ENCODE measurements at places on chromosomes 6 and 20. TPM values are rescaled to one million over a fixed set of nuclear protein-coding genes. Genes with fewer than 3 reads are reported as not detected.

DNA sequence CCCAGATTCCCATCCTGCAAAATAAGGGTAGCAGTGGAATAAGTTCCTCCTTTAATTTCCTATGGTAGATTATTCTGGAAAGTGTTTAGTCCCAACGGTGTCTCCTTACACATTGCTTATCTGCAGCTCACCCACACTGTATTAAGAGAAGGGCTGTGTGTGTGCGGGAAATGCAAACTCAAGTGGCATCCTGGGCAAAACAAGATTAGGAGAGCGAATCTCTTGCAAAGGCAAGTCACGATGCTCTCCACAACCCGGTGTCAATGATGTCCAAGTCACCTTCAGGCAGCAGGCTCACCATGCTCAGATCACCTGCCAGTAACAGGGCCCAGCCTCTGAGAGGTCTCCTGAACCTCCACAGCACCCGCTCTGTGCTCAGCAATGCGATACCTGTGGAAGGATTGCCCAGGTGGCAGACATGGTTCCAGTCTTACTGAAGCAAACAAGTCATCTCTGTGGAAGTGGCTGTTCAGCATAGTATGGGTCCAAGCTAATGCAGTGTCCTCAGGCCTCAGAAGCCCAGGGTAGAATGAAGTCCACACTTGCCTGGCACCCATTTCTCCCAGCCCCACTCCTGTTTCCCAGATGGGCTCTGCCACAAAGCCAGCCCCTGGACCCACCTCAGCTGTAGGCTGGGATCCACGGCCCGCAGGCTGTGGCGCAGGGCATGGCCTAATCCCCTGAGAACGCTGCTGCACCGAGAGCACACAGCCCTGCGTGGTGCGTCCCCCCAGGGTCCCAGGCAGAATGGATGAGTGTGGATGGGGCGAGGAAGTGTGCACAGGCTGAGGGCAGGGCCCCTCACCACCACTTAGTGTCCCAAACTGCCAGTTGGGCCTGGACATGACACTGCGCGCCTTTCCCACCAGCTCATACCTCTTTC is 101.2 kb downstream of the PXDC1 start:
- no peak for DNase-seq
- H3K27ac ChIP-seq = no peak overlapping the region
- no peak overlapping the region for H3K4me3 ChIP-seq
- peaks cover 2% of the 10 kb centered on the region for H3K27me3 ChIP-seq
- H3K4me1 ChIP-seq = no peaks in the 10 kb centered on the region

GRCh38 chr6:61586934-61587537 is 699.0 kb downstream of the KHDRBS2 start:
- no peaks in the 10 kb centered on the region for H3K27me3 ChIP-seq
- H3K4me1 ChIP-seq = no peaks in the 10 kb centered on the region
- no peak for DNase-seq
- H3K4me3 ChIP-seq = no peak overlapping the region

DNA sequence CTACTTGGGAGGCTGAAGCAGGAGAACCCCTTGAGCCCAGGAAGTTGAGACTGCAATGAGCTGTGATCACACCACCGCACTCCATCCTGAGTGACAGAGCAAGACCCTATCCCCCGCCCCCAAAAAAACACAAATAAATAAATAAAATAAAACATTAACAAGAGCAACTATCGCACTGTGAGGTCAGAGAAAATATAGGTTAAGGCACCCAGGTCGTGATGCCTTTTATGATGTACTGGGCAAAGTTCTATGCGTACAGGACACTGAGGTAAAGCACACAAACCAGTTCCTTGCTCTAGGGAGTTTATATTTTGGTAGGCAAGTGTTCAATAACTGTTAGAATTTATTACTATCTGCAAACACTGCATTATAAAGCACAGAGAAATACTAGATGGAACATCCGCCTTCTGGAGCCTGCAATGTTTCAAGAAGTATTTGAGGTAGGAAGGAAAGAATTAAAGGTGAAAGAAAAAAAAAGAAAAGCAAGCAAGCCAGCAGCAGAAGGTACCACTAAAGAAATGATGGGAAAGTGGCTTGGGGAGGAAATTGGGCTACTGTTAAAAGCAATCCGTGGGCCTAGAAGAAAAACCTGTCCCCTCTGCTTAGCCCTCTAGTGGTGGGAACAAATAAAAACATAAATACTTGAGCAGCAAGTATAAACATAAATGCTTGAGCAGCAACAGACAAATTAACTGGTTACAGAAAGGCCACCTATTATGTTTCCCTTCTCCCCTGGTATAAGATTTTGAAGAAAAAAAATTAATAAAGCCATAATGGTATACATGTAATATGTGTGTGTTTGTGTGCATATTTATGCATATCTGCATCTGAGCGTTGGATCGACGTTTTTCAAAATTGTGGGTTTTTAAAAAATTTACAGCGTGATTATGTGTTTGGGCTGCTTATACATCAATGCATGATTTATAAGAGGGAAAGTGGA is 128.0 kb downstream of the PHACTR1 start:
- H3K36me3 ChIP-seq = no peaks in the 10 kb centered on the region
- DNase-seq = peak; percentile 23
- no peak overlapping the region for H3K4me3 ChIP-seq
- H3K4me1 ChIP-seq = no peaks in the 10 kb centered on the region
- peaks cover 3% of the 10 kb centered on the region for H3K27me3 ChIP-seq

- no peak overlapping the region for H3K27ac ChIP-seq
- H3K36me3 ChIP-seq = no peaks in the 10 kb centered on the region
- DNase-seq = no peak
- no peaks in the 10 kb centered on the region for H3K4me1 ChIP-seq
Measured at GRCh38 chr6:169803271-169803811, 51.9 kb downstream of the ERMARD start.

RSPH4A gene
- not detected for polyA plus RNA-seq

DNA sequence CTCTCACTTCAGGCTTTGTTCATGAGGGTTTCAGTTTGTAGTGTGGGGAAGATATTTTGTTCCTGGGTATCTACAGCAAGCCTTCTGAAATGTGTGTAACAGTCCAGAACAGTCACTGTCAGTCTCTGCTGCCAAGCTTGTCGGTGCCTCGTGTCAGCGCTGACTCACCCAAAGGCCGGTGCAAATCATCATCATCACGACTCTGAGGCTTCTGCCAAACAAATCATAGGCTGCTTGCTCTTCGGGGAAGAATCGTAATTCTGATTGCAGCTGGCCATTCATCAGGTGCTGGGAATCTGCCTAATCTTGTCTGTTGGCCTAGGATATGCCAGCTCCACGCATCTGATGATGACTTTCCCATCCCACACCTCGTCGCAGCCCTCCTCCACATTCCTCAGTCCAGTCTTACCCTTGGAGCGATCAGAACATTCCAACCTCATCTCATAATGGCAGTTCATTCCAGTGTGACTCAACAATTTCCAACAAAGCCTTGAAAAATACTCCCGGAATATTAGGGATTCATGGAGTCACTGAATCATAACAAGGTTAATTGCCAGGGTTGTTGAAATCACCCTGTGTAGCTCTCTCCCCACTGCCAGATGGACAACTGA is 40.9 kb downstream of the ALDH8A1 start:
- no peak overlapping the region for H3K4me3 ChIP-seq
- H3K27me3 ChIP-seq = no peaks in the 10 kb centered on the region
- H3K36me3 ChIP-seq = no peaks in the 10 kb centered on the region
- DNase-seq = peak; percentile 68

- peak overlapping the region; percentile 94 for H3K27ac ChIP-seq
- peaks cover 10% of the 10 kb centered on the region for H3K4me1 ChIP-seq
- DNase-seq = peak; percentile 67
- no peaks in the 10 kb centered on the region for H3K27me3 ChIP-seq
Measured at GRCh38 chr20:13765299-13765698, 19.4 kb downstream of the ESF1 start.

DNA sequence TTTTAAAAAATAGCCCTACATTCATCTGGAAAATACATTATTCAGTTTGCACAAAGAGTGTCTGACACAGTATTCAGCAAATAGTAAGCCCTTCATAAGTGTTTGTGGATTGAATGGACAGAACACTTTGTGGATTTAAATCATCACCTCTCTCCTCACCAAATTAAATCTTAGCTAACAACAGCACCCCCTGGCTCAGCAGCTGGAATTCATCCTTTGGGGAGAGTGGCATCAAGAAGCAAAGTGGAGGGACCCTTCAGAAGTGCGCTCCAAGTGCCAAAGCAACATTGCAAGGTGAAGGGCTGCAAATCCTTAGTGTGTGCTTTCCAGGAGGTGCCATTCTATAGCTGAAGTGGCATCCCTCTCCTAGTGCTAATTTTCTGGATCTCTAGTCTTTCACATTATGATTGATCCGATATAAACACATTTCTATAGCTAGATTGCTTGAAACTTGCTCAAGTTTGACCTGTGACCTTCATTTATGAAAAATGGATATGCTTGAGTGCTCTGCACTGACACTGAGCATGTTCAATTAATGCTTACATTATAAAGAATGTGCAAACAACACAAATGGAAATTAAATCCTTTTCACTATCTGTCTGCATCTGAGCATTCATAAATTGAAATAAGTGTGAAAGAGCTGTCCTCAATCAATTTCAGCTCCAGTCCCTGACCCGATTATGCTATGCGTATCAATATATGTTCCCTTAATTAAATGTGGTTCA is 891.7 kb downstream of the C6orf118 start:
- H3K4me1 ChIP-seq = peaks cover 45% of the 10 kb centered on the region
- no peak for DNase-seq
- H3K27me3 ChIP-seq = no peaks in the 10 kb centered on the region
- H3K4me3 ChIP-seq = no peak overlapping the region
- H3K27ac ChIP-seq = no peak overlapping the region
